Stimulated activated CD8-positive, alpha-beta memory T cell treated with anti-CD3 and anti-CD28 coated beads, Interleukin-15, amount 100 ng/mL, for 1 hour (primary cell): ENCODE measurements at places on chromosomes 4 and X.

DNA sequence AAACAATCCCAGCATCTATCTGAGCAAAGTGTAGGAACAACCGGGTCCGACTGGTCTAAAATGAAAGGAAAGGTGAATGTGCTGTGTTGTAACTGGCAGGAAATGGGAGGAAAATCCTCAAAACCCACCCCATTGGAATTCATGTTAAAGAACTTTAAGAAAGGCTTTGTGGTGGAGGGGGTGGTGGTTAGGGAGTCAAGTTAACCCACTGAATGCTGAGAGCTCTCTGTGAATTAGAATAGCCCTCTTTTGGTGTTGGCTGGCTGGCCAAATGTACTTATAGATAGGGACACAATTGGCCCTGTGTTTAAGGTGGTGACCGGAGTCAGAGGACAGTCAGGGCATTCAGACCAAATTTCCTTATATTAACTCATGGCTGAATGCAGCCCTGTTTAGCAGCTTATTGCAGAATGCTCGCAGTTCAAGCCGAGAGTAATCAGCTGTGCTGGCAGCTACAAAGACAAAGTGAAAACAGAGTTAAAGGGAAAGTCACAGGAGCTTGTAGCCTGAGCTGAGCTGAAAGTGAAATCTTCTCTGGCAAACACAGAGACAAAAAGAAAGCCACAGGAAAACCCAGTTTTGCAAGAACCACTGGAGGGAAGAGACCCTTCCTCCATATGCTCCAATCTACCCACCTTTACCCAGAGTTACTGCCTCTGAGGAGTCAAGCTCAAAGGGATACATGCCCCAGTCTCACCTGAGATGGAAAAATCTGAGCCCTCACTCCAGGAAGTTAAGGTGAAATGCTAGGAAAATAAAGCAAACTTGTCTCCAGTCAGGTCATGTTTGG, 38.5 kb upstream of the UGT2B7 start:
- no peak for DNase-seq

GRCh38 chr4:153438916-153439756, 27.0 kb upstream of the TMEM131L start:
- no peak for DNase-seq

DNA sequence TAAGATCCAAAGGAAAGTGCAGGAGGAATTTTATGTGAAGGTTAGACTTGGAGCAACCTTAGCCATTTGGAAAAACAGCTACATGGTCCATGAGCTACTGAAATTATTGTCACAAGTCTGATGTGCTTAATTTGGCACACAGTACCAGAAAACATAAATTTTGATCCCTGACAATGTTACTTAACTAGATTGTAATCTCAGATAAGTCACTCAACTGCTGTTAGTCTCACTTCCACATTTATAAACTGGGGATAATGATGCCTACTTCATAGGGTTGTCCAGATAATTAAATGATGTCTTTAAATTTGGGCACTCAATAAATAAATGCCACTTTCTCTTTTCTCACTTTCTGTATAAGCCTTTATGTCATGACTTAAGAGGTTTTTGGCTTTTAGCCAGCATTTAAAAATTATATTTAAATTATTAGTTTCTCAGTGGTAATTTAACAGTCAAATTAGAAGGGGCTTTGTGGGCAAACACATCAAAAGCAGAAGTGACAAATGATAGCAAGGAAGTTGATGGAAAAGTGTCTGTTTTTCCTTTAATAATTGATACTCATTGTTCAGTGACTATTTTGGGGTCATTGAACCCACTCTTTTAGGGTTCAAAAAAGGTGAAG, 58.3 kb downstream of the PAQR3 start:
- no peak for DNase-seq

GRCh38 chrX:153625271-153626024, 21.6 kb upstream of the DUSP9 start:
- no peak for DNase-seq

DNA sequence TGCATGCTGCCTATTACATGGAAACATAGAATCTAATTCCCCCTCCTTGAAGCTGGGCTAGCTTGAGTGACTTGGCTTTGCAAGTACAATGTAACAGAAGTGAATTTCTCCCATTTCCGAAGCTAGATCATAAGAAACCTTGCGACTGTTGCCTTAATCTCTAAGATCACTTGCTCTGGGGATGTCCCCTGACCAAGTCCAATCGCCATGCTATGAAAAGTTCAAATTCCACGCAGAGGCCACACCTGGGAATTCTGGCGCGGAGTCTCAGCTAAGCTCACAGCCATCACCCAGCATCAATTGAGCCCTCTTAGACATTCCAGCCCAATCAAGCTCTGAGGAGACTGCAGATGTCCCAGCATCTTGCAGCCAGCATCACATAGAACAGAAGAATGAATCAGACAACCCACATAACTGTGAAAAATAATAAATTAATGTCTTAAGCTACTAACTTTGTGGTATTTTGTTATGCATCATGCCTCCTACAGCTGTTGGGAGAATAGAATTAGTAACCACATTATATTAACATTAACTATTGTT, 27.0 kb downstream of the GPM6A start:
- DNase-seq, result no peak
